ENCODE measurements at places on chromosomes 2 and 18.

DNA sequence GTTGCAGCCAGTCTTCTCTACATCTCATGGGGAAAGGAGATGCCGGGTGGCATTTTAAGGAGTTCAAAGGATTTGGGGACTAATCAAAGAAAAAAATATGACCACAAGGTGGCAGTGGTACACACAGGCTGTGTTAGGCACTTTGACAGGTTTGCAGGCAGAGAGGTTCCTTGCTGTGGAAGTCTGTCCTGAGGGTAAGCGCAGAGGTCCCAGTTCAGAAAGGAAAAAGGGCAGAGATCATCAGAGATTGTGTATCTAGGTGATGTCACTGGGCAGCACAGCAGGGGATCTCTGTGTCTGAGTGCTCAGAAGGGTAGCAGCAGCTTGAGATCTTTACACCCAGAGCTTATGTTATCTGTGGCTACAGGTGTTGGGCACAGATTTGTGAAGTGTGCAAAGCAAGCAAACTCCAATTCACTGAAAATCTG, 231.4 kb downstream of the LRRTM1 start:
- peak; percentile 18 for DNase-seq

- DNase-seq: no peak
These were observed 68.0 kb downstream of the BOLA3 start for GRCh38 chr2:74079522-74080341.

DNA sequence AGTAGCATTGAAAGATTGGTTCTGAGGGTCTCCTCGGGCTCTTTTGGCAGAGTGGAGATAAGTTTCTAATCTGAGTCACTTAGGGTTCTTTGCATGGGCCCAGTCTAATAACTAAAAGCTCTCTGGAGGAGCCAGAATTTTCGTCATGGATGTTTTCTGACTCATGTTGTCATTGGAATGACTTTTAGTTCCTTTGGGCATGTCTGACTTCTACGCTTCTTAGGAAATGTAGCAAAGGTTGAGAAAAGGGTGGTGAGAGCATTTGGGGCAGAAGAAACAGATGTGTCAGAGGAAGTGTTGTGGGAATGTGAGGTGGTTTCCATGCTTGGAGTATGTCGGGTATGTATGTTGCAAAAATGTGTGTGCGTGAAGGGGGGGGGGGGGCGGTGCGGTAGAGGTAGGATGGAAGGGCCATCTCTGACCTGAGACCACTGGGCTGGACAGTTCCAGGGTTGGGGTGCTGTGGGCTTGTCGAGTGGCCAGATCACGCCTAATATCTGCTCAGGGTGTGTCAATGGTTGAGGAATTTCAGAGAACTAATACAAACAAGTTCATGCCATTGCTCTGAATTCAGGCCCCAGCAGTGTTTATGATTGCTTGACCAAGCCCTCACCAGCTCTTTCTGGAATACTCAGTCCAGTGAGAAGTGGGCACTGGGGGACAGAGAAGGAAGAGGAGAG, 26.9 kb downstream of the KLHL29 start:
- DNase-seq: no peak

DNA sequence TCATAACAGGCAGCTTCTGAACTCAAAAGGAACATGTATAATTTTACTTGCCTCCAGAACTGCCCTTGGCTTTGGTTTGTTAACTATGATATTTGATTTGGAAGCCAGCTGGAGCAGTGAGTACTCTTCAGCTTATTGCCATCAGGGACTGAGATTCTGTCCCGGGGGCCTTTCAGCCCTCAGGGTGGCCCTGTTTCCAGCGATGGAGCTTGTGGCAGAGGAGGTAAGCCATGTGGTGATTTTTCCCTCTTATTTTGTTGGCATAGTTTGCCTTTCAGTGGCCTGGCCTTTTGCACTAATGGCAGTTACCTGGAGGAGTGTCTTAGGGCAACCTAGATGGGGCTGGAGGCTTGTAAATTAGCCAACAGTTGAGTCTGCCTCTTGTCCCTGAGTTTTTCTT, 1955.0 kb upstream of the LRRTM1 start:
- DNase-seq: no peak

DNA sequence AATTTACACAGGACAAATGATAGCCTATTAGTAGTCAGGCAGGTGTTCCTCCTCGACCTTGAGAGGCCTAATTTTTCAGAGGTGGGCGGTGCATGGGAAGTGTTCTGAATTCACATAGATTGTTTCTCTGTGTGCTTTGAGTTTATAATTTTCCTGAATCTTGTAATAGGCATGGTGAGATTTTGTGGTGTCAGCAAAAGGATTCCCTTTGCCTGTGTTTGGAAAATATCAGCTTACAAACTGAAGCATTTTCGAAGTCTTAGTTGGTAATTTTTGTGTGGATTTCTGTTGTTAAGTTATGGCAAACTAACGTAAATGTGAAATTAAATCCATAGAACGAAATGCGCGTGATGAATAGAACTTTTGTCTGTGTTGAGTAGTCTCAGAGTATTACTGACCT, 194.0 kb upstream of the RBMS1 start:
- no peak for DNase-seq

GRCh38 chr2:43675646-43676321, 445 bp downstream of the C1GALT1C1L start:
- DNase-seq: no peak

- DNase-seq: no peak
These were observed 3.7 kb downstream of the SCN9A start for GRCh38 chr2:166372046-166372445.

DNA sequence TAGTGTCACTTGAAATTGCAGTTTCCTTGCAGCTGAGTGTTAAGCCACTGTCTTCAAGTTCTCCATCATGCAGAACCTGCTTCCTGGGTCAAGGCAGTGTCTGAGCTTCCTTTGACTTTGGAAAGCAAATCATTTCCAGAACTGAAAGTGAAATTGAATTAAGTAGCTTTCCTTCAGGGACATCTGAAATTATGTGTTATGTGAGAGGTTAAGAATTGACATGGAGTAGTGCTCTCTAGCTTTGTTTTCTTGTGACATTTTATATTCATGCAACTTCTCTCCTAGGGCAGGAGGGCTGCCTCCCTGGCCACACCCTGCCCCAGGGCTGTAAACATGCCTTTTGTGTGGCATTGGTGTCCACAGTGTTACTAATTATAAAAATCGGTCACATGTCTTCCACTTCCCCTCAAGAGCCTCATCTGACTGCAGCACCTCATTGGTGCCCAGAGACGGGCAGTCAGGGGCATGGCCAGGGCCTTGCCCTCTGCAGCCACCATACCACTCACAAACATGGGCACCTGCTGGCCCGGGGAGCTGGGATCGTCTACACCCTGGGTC, 14.4 kb downstream of the RAB12 start:
- DNase-seq: no peak

- DNase-seq: no peak
These were observed 250.7 kb upstream of the SMAD7 start for GRCh38 chr18:49201464-49201863.

DNA sequence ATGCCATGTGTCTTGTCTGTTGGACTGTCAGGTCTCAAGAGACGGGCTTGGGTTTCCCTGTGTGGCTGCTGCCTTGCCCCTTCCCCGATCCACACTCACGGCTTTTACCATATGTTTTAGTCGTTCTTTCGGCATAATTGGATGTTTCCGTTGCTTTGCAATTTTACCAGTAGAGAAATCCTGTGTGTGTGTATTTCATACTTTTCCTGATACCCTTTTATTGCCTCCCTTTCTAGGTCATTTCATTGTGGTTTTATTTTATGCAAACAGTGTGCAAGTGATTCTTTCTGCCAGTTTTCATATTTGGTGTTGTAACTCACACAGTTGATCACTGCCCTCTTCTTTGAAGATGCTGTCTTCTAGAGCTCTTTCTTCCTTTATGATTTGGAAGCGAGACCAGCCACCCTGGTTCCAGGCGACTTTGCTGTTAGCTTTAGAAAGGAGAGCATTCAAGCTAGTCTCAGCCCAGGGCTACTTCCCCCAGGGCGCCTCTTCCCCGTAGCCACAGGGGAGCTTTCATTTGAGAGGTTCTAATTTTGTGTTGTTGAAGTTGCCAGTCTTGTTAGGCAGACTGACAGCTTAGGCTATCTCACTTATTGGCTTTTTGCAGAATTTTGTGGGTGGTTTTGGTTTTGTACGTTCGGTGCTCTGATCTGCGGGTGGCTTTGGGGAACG, 17.0 kb downstream of the SH3BP4 start:
- no peak for DNase-seq

GRCh38 chr18:2258954-2259353, 312.4 kb downstream of the METTL4 start:
- no peak for DNase-seq

GRCh38 chr2:176653479-176654443, 384.5 kb downstream of the MTX2 start:
- DNase-seq: peak; percentile 16

DNA sequence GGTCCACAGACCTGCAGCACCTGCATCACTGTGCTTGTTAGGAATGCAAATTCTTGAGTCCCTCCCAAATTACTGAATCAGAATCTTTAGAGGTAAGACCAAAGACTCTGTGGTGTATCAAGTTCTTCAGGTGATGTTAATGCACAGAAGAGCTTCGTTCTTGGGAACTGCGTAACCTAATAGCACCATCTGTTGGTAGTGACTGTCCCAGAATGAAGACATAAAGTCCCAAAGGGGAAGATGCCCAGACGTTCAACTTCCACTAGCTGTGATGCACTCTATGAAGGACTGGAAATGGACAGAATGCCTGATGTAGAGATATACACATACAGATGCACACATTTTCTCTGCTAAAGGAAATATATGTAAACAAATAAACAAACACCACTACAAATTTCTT, 576.0 kb downstream of the LRP1B start:
- peak; percentile 14 for DNase-seq

GRCh38 chr2:231190531-231191197, 7.8 kb upstream of the ARMC9 start:
- no peak for DNase-seq

DNA sequence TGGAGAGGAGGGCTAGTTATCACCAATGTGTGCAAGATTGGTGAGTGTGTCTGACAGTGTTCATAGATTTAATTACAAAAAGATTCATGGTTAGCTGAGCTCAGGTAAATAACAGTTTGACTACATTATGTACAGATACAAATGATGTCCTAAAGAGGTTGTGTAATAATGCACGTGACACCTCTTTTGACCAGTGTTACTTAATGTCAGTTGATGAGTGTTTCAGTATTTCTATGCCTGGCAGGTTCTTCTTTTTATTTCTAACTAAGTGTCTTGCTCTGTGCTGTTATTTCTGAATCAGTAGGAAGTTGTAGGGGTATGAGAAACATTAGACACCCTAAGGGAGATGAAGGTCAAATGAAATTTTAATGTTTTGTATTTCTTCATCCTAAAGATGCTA, 7.9 kb upstream of the INHBB start:
- DNase-seq: no peak

DNA sequence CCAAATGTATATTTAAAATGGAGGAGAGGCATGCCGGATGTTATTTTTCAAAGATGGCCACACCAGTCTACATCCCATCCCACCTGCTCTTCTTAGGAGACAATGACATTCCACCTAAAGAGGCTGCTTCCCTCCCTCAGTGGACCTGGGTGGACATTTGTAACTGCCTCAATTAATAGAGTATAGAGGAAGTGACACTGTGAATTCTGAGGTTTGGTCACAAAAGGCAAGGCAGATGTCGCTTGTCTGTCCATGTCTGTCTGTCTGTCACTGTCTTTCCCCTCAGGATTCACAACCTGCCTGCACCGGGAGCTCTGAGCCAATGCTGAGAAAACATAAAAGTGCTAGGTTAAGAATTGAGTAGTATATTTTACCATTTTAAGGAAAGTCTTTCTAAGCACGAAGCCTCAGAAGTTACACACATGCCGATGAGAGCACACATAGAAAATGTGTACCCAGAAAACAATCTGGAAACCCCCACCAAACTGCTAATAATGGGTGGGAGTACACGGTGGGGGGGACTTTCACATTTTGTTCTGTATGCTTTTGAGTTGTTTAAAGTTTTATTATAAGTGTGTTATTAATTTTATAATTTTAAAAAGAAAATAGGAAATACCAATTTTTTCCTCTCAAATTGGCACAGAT, 21.0 kb downstream of the MIB1 start:
- no peak for DNase-seq

DNA sequence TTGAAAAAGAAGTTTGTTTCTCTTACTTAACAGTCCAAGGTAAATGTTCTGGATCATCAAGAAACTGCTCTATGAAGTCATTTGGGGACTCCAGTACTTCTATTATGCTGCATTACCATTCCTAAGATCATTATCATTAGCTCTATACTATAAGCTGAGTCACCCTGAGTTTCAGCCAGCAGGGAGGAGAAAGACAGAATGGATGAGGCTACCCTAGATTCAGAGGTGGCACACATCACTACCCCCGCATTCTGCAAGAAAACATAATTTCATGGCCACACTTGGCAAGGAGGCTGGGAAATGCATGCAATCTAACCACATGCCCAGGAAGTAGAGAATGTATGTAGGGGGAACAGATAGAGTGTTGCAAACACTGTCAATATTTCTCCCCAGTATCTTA, 16.6 kb upstream of the LNPK start:
- no peak for DNase-seq

- DNase-seq: no peak
These were observed 530.2 kb upstream of the ZEB2 start for GRCh38 chr2:145050134-145050533.

DNA sequence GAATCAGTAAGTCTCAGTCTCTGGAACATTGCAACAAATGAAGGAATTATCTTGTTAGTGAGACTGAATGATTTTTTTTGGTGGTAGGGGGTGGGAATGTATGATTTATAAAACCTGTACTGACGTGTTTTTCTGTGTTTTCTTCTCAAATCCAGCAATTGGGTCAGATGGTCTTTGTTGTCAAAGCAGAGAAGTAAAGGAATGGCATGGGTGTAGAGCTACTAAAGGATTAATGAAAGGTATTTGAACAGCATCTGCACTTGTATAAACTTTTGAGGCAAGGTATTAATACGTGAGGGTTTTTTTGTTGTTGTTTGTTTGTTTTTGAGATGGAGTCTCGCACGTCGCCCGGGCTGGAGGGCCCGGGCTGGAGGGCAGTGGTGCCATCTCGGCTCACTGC, 10.7 kb downstream of the DDX1 start:
- no peak for DNase-seq

GRCh38 chr18:8788503-8789429, 83.4 kb downstream of the MTCL1 start:
- DNase-seq: no peak

GRCh38 chr2:238173692-238174091, 14.9 kb downstream of the ERFE start:
- DNase-seq: no peak

DNA sequence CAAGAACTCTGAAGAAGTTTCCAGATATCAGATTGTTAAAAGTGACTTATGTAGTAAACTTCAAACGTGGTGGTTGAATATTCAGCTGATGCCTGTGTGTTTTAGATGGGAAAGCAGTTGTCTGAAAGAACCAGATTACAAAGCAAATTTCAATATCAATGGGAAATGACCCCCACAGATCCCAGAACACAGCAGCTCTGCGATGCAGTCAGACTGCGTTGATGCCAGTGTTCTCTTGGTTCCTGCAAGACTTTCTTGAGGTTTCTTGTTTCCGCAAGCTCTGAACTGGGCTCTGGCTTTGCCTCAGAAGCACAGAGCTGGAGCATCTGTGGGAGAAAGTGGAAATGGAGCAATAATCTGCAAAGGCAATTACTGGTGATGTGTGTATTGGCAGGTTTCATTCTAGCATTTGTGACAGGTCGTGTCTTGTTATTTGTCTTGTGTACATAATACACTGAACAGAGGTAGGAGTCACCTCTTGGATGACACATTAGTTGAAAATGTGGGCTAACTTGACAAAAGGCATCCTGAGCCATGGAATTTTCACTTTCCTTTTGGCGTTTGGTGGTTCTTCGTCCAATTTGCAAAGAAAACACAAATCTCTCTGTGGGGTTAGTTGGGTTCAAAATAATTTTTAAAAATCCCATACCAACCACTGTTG, 10.8 kb upstream of the LYPD6B start:
- DNase-seq: no peak

- no peak for DNase-seq
These were observed 176.2 kb upstream of the HDAC4 start for GRCh38 chr2:239576784-239577685.

Measured in DMS 273 treated with DMSO at 0.1 percent for 48 hours (cell line).